Cerebellum (tissue), 4 donors: ENCODE measurements at places on chromosomes 6 and 20. TPM values are rescaled to one million over a fixed set of nuclear protein-coding genes. Genes with fewer than 3 reads are reported as not detected.

MYL9 gene
- total RNA-seq, result 0.36 TPM

- DNase-seq, result peak; percentile 69
Measured at GRCh38 chr20:51700809-51701285, 67.3 kb downstream of the ATP9A start.

BTBD3 gene
- total RNA-seq, result 535 TPM

FOXP4 gene
- 9.2 TPM for total RNA-seq

BEND3 gene
- total RNA-seq, result 7.7 TPM

DNA sequence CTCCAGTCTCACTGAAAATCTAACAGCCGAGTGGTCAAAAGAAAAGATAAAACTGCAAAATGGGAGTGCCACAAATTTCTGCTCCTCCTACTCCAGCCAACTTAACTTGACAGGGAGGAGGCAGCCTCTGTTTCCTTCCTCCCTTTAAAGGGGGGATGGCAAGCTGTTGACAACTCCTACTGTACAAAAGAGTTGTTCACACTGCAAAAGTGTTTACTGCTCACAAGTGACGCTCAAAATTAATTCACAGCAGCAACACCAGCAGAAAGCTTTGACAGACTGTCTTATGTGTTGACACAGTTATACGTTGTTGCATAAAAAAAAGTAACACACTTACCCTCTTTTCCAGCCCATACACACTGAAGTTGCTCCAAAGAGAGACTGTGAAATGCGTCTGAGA, 169.8 kb downstream of the BACH2 start:
- no peak for DNase-seq

- peak; percentile 11 for DNase-seq
Measured at GRCh38 chr6:4017834-4018170, 61.1 kb downstream of the FAM217A start.

- no peak for DNase-seq
Measured at GRCh38 chr6:162907876-162908481, 180.2 kb downstream of the PACRG start.

POLR1H gene
- 13.1 TPM for total RNA-seq

DNA sequence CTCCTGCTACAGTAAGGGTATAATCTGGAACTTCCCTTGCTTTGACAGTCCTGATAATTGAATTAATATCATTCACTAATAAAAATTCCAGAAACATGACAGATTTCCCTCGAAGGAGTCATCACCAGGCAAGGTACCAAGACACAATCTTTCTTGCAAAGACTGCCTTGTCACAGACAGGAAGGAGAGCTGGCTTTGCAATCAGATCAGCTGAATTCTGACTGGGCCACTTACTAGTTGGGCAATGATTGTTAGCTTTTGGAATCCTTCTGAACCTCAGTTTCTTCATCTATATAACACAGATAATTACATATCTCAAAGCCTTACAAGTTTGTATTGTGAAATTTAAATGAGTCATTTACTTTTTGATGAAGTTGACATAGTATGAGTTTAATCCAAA, 344.2 kb downstream of the RFPL4B start:
- DNase-seq, result no peak

DNA sequence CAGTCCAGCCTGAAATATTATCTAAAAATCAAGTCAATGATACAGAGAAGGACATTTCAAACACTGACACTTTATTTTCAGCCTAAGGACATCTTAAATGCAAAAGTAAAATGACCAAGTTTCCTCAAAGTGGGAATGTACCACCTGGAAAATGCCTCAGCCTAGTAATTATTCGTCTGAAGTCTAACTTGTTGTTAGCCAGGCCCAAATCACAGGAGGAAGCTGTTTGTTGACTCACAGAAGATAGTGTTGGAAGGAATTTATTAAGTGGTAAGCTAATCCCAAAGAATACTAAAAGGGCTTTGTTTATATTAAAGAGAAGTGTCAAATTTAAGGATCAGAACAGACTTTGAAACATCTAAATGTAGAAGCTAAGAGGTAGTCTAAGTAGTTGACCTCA, 2.5 kb downstream of the PDE7B start:
- DNase-seq, result no peak
